Effector memory CD8-positive, alpha-beta T cell (primary cell): ENCODE measurements at places on chromosomes 12 and 14.

DNA sequence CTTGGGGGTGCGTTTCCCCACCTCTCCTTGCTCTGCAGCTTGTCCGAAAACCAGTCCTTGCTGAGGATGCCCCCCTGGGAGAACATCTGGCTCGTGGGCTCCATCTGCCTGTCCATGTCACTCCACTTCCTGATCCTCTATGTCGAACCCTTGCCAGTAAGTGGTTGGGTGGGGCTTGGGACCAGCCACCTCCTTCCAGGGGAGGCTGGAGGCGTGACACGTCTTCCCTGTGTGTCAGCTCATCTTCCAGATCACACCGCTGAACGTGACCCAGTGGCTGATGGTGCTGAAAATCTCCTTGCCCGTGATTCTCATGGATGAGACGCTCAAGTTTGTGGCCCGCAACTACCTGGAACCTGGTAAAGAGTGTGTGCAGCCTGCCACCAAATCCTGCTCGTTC is 57.5 kb downstream of the ANAPC7 start:
- H3K4me1 ChIP-seq, result peaks cover 8% of the 10 kb centered on the region
- H3K4me3 ChIP-seq, result no peak overlapping the region
- no peak overlapping the region for H3K27ac ChIP-seq
- no peaks in the 10 kb centered on the region for H3K27me3 ChIP-seq

DNA sequence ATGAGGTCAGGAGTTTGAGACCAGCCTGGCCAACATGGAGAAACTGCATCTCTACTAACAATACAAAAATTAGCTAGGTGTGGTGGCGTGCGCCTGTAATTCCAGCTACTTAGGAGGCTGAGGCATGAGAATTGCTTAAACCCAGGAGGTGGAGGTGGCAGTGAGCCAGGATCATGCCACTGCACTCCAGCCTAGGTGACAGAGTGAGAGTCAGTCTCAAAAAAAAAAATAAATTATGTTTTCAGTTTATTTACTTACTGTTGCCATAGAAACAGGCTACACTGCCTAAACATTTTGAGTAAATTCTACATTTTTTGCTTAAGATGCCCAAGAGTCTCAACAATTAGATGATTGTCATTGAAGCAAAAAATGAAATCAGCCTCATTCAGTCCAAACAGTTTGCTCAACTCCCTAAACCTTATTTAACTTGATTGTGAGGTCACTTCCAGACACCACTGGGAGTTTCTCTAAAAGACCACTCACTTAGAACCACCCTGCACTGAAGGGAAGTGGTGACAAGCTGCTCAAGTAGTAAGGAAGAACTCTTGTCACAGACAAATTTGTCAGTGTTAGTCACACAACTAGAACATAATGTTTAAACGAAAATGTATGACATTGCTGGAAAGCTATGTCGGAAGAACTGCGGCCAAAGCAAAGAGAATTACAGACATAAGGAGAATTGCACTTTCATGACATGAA is 9.8 kb upstream of the GNPNAT1 start:
- H3K27me3 ChIP-seq, result no peaks in the 10 kb centered on the region
- H3K4me1 ChIP-seq, result peaks cover 9% of the 10 kb centered on the region
- DNase-seq, result no peak
- H3K4me3 ChIP-seq, result no peak overlapping the region
- no peaks in the 10 kb centered on the region for H3K36me3 ChIP-seq
- no peak overlapping the region for H3K27ac ChIP-seq

DNA sequence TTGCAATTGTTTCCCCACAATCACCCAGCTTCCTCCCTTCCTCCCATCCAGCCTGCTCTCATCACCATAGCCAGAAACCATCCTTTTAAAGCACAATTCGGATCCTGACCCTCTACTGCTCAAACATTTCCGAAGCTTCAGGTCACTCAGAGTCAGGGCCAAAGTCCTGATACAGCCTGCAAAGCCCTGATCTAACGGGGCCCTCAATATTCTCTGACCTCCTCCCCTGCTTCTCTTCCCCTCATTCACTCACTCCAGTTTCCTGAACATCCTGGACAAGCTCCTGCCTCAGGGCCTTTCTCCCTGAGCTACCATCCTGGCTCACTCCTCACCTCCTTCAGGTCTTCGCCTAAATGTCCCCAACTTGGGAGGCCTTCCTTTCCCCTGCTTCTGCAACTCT is 46.1 kb downstream of the PITPNM2 start:
- H3K36me3 ChIP-seq, result no peaks in the 10 kb centered on the region
- peak overlapping the region; percentile 93 for H3K27ac ChIP-seq
- DNase-seq, result no peak
- no peak overlapping the region for H3K4me3 ChIP-seq

DNA sequence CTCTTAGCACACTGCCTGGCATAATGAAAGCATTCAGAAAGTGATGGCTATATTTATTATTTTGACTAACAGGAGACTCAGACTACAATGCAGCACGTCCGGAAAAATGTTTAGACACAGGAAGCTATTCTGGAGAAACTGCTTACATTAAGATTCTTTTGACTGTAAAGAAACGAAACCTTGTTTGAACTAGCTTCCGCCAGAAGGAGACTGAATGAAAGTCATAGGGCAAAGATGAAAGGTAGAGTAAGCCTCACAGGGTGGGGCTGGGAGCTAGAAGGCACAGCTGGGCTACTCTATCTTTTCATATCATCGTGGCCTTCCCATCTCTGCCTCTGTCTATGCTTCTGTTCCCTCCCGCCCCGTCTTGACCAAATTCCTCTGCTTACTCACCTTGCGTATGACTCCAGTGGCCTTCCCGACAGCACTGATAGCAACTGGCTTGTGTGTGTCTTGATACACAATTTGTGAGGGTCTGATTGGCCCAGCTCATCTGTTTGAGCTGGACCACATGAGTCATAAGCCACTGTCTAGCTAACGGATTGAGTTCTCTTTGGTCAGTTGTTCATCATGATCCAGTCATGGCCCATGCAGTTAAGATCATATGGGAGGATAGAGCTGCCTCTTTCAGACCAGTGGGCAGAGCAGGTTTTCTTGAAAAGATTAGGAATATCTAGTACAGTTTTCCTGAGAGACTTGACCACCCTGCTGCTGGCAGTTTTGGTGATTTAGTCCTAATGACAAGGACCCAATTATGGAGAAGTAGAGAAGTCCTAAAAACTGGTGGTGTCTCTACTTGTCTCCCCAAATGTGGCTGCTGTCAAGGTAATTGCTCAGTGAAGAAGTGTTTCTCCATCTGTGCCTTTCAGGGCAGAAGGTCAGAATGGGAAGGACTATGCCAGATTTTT is 151.5 kb upstream of the SLC38A2 start:
- peaks cover 4% of the 10 kb centered on the region for H3K36me3 ChIP-seq
- no peak for DNase-seq
- peaks cover 7% of the 10 kb centered on the region for H3K4me1 ChIP-seq
- H3K27me3 ChIP-seq, result no peaks in the 10 kb centered on the region
- peak overlapping the region; percentile 84 for H3K27ac ChIP-seq

DNA sequence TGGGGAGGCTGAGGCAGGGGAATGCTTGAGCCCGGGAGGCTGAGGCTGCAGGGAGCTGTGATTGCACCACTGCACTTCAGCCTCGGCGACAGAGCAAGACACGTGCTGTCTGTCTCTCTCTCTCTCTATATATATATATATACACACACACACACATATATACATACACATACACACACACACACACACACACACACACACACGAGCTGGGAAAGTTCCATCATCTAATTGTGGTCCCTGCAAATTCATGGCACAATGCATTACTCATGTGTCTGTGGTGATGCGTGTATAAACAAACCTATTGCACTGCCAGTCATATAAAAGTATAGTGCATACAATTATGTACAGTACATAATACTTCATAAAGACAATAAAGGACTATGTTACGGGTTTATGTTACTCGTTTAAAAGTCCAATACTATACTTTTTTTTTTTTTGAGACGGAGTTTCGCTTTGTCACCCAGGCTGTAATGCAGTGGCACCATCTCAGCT is 36.6 kb downstream of the WDR89 start:
- DNase-seq, result no peak
- peaks cover 10% of the 10 kb centered on the region for H3K4me1 ChIP-seq
- H3K4me3 ChIP-seq, result no peak overlapping the region
- peaks cover 7% of the 10 kb centered on the region for H3K36me3 ChIP-seq
- no peak overlapping the region for H3K27ac ChIP-seq

GRCh38 chr12:62934239-62934798 is 631 bp downstream of the PPM1H start:
- H3K4me1 ChIP-seq, result peaks cover 11% of the 10 kb centered on the region
- no peak for DNase-seq
- peak overlapping the region; percentile 78 for H3K4me3 ChIP-seq
- H3K27ac ChIP-seq, result no peak overlapping the region

DNA sequence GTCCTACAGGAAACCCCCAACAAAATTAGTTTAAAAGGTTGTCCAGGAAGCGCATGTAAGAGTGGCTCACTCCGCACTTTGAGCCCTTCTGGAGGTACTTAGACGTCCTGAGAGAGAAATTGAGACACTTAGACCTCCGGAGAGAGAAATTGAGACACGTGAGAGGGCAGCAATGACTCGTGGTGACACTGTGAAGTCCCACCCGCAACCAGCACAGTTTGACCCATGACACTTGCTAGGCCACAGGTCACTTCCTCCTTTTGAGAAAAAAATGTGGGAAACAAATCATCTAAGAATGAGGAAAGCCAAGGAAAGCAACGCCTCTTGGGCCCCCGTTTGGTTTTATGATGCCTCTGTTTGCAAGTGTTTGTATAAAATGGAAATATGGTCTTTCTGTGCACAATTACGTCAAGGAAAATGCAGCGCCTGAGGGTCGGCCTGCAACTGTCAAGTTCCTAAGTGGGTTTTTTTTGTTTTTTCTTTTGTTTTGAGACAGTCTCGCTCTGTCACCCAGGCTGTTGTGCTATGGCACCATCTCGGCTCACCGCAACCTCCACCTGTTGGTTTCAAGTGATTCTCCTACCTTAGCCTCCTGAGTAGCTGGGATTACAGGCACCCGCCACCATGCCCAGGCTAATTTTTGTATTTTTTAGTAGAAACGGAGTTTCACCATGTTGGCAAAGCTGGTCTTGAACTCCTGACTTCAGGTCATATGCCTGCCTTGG is 13.6 kb upstream of the CDCA4 start:
- no peaks in the 10 kb centered on the region for H3K27me3 ChIP-seq
- peak overlapping the region; percentile 94 for H3K27ac ChIP-seq
- peaks cover 5% of the 10 kb centered on the region for H3K36me3 ChIP-seq
- peak overlapping the region; percentile 90 for H3K4me3 ChIP-seq
- no peak for DNase-seq
- H3K4me1 ChIP-seq, result peaks cover 10% of the 10 kb centered on the region

- H3K27me3 ChIP-seq, result peaks cover 28% of the 10 kb centered on the region
- H3K27ac ChIP-seq, result no peak overlapping the region
- H3K36me3 ChIP-seq, result no peaks in the 10 kb centered on the region
- H3K4me3 ChIP-seq, result no peak overlapping the region
- DNase-seq, result no peak
These were observed 48.9 kb upstream of the DLK1 start for GRCh38 chr14:100677554-100678468.

GRCh38 chr14:97458661-97459579 is 661.7 kb downstream of the VRK1 start:
- peaks cover 52% of the 10 kb centered on the region for H3K4me1 ChIP-seq
- peak; percentile 79 for DNase-seq
- peaks cover 5% of the 10 kb centered on the region for H3K36me3 ChIP-seq
- H3K27ac ChIP-seq, result peak overlapping the region; percentile 99
- peak overlapping the region; percentile 90 for H3K4me3 ChIP-seq

- H3K4me1 ChIP-seq, result peaks cover 6% of the 10 kb centered on the region
- no peak overlapping the region for H3K27ac ChIP-seq
- DNase-seq, result no peak
- no peak overlapping the region for H3K4me3 ChIP-seq
- peaks cover 15% of the 10 kb centered on the region for H3K27me3 ChIP-seq
These were observed 2.7 kb downstream of the CIROP start for GRCh38 chr14:23101986-23102625.

- no peak for DNase-seq
- peaks cover 16% of the 10 kb centered on the region for H3K4me1 ChIP-seq
- no peak overlapping the region for H3K4me3 ChIP-seq
These were observed 10.2 kb downstream of the DLST start for GRCh38 chr14:74891870-74892269.

DNA sequence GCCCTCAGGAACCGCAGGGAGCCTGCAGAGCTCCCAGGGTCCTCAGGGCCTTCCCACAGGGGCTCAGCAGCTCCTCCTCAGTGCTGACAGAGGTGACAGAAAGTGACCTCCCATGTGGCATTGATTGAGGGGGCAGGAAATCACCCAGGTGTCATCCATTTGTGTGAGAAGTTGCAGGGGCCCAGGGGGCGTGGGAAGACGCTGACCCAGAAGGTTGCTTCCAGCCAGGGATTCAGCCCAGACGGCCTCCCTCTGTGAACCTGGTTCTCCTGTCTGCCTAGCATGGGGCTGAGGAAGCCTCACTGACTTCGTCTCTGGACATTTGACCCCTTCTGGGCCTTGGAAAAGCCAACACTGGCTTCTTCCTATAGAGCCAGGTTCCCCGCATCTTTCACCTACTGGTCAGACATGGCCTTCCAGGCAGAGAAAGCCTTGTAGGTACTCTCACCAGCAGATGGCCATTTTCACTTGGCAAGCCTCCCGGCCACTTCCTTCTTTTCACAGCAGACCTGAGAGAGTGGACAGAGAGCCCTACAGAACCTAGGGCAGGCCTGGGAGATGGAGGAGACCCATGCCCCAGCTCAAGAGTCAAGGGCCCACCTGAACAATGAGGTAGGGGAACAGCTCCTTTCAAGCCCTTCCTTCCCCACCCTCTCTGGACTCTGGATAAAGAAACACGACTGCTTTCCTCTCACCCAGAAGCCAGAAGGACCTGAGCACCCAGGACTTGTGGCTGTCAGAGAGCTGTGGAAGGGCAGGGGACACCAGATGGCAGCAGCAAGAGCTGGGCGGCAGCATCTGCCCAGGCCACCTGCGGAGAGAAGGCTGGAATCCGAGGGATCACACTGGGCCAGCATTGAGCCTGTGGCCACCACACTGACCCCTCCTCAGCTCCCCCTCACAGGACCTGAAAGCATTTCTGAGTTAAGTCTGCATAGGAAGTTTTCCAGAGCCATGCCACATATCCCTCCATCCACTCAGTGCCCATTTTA is 377.8 kb downstream of the DPF3 start:
- peaks cover 18% of the 10 kb centered on the region for H3K27me3 ChIP-seq
- DNase-seq, result no peak
- H3K27ac ChIP-seq, result no peak overlapping the region
- H3K4me1 ChIP-seq, result peaks cover 42% of the 10 kb centered on the region

DNA sequence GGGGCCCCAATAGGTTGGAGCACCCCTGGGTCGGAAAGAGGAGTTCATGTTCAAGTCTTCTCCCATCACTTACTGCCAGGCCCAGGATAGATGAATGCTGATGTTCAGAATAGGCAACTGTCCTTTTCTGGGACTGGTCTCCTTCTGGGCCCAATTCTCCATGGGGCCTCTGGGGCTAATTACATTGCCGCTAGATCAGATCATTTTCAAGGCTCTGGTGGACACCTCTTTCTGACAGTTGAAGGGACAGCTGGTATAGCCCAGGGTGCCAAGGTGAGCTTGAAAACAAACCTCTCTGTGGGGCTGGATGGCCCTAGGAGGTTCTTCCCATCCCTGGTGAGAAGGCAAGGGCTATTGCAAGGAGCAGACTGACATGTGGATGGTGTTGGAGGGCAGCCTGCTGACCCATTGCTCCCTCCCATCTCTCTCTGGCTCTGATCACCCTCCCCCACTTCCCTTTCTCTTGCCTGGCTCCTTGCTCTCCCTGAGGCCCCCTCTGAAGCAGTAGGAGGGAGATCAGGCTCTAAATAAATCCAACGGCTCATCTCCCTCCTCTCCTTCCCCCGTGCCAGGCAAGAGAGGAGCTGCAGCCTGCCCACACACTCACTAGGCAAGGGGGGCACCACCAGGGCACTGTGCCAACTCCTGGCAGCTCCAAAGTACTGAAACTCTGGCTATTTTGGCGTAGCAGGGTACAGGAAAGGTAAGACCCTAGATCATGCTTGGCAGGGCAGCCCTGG is 1.9 kb downstream of the CACNB3 start:
- peak overlapping the region; percentile 93 for H3K4me3 ChIP-seq
- H3K27ac ChIP-seq, result peak overlapping the region; percentile 75
- no peak for DNase-seq
- H3K27me3 ChIP-seq, result no peaks in the 10 kb centered on the region
